Endodermal cell (in vitro differentiated cells): ENCODE measurements at places on chromosomes 6 and 20.

- H3K27ac ChIP-seq: no peak overlapping the region
- no peak overlapping the region for H3K4me3 ChIP-seq
- no peaks in the 10 kb centered on the region for H3K36me3 ChIP-seq
- no peaks in the 10 kb centered on the region for H3K4me1 ChIP-seq
These were observed 40.0 kb downstream of the PLG start for GRCh38 chr6:160742090-160742489.

GRCh38 chr6:165298402-165298801 is 11.0 kb downstream of the C6orf118 start:
- H3K27me3 ChIP-seq: no peaks in the 10 kb centered on the region
- H3K27ac ChIP-seq: peak overlapping the region; percentile 64
- no peak overlapping the region for H3K4me3 ChIP-seq
- no peaks in the 10 kb centered on the region for H3K4me1 ChIP-seq
- no peak for DNase-seq

- peaks cover 10% of the 10 kb centered on the region for H3K36me3 ChIP-seq
- H3K4me3 ChIP-seq: no peak overlapping the region
- no peaks in the 10 kb centered on the region for H3K27me3 ChIP-seq
- H3K4me1 ChIP-seq: peaks cover 8% of the 10 kb centered on the region
- no peak for DNase-seq
These were observed 19.2 kb downstream of the UTRN start for GRCh38 chr6:144304223-144304848.

DNA sequence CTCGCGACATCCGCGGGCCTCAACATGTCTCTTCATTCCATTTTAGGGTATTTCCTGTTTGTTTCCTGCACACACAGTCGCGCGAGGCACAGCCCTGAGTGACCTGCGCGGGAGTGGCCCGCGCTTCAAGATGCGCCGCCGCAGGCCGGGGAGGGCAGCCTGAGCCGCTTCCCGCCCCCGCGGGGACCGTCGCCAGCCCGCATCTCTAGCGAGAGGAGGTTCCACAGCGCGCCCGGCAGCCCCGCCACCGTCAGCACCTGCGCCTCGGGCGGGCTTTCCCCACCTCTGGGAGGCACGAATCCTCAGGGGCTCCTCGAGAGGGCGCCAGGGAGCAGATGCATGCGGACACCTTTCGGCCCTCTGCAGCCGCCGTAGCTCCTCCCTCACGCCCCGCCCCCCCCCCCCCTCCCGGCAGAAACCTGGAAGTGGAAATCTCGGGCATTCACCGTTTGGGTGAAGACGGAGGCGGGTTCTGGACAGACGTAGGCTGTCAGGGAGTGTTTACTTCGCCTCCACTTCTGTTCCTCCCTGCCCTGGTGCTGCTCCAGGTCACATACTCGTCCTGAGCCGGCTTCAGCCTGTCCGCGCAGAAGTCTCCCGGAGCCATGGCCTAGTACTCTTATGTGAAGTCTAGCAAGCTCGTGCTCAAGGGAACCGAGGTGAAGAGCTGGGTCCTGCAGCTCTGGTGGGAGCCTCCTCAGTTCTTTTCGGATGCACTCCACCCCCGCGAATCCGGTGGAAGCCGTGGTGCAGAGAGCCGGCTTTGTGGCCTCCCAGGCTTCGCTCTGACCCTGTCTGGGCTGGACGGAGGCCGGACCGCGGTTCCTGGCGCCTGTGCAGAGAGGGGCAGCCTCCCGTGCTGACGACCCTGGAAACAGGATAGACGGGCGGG is 880.5 kb upstream of the DEFB115 start:
- no peaks in the 10 kb centered on the region for H3K27me3 ChIP-seq
- H3K4me1 ChIP-seq: no peaks in the 10 kb centered on the region
- no peaks in the 10 kb centered on the region for H3K36me3 ChIP-seq
- peak; percentile 75 for DNase-seq

DNA sequence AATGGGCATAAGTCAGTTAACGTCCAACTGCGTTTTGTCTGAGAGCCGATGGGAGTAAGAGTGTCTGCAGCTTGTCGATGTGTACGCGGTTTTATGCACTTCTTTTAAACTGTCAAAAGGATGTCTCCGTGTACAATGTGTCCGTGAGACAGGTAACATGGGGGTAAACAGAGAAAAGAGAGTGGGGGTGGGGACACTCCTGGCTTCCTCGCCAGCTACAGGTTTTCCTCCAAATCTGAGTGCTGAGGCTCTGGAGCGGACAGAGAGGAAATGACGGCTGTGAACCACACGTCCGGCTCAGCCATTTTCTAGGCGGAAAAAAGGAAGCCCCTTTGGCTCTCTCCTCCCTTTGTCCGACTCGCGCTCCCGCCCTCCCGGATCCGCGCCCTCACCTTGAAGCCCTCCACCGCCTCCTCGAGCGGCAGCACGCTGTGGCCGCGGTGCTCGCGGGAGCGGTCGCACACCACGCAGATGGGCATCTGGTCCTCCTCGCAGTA is 916 bp downstream of the TRIM27 start:
- H3K4me3 ChIP-seq: peak overlapping the region; percentile 98
- no peak for DNase-seq
- no peaks in the 10 kb centered on the region for H3K27me3 ChIP-seq
- H3K4me1 ChIP-seq: no peaks in the 10 kb centered on the region
- peaks cover 40% of the 10 kb centered on the region for H3K36me3 ChIP-seq

- no peak overlapping the region for H3K27ac ChIP-seq
- no peaks in the 10 kb centered on the region for H3K4me1 ChIP-seq
- no peak overlapping the region for H3K4me3 ChIP-seq
- DNase-seq: no peak
These were observed 40.6 kb upstream of the ECHDC1 start for GRCh38 chr6:127383988-127384387.

DNA sequence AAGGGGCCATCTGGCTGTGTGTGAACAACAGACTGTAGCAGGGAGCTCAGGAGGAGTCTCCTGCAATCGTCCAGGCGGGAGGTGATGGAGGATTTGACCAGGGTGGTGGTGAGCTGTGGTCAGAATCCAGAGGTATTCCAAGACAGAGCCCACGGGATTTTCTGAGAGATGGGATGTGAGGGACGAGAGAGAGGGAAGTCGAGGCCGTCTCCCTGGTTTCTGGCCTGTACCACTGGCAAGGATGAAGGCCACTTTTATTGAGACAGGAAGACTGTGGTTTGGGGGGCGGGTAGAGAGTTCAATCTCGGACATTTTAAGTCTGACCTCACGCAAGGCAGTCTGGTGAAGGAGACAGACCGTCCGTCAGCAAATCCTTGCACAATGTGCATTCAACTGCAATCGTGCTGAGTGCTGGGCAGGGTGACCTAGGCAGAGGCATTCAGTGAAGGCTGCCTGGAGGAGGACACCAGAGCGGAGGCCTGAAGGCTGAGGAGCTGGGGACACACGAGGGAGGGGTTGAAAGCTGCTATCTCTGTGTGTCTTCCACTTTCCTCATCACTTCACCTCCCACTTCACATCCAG is 53.9 kb downstream of the PREX1 start:
- H3K4me3 ChIP-seq: no peak overlapping the region
- peak overlapping the region; percentile 22 for H3K27ac ChIP-seq
- no peak for DNase-seq
- H3K36me3 ChIP-seq: peaks cover 13% of the 10 kb centered on the region

DNA sequence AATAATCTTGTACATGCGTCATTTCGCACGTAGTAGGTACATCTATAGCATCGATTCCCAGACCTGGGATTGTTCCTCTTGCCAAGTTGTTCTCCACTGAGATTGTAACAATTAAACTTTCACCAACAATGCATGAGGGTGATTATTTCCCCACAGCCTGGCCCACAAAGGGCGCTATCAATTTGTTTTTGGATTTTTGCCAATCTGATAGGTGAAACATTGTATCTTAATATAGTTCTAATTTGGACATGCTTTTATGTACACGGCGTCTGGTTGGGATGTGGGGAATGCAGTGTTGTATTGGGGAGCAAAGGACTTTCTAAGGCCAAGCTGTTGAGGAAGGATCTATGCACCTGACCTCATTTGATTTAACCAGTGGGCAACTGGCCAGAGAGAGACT is 59.5 kb downstream of the VEGFA start:
- H3K4me3 ChIP-seq: no peak overlapping the region
- no peak overlapping the region for H3K27ac ChIP-seq
- H3K27me3 ChIP-seq: no peaks in the 10 kb centered on the region
- no peak for DNase-seq
- H3K36me3 ChIP-seq: no peaks in the 10 kb centered on the region
- peaks cover 37% of the 10 kb centered on the region for H3K4me1 ChIP-seq

GRCh38 chr6:31898383-31899011 is 999 bp upstream of the EHMT2 start:
- peak overlapping the region; percentile 88 for H3K4me3 ChIP-seq
- no peak overlapping the region for H3K27ac ChIP-seq
- DNase-seq: peak; percentile 66
- peaks cover 24% of the 10 kb centered on the region for H3K36me3 ChIP-seq
- no peaks in the 10 kb centered on the region for H3K27me3 ChIP-seq

DNA sequence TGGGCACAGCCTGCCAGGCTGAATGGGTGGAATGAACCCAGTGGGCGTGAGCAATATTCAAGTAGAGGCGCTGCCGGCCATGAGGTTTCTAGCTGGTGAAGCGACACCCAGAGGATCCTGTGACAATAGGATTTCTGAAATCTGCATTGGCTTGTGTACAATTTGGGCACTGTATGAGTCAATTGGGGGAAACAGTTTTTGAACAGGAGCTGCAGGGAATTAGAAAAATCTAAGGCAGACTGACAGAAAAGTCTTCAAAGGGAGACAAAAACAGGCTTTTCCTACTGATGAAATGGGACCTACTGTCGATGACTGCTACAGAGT is 148.8 kb upstream of the PROKR2 start:
- DNase-seq: no peak
- H3K27ac ChIP-seq: no peak overlapping the region
- H3K27me3 ChIP-seq: no peaks in the 10 kb centered on the region
- H3K4me3 ChIP-seq: no peak overlapping the region

GRCh38 chr20:15814911-15815310 is 758.3 kb downstream of the KIF16B start:
- no peaks in the 10 kb centered on the region for H3K27me3 ChIP-seq
- H3K4me1 ChIP-seq: peaks cover 2% of the 10 kb centered on the region
- no peak for DNase-seq
- H3K27ac ChIP-seq: no peak overlapping the region

DNA sequence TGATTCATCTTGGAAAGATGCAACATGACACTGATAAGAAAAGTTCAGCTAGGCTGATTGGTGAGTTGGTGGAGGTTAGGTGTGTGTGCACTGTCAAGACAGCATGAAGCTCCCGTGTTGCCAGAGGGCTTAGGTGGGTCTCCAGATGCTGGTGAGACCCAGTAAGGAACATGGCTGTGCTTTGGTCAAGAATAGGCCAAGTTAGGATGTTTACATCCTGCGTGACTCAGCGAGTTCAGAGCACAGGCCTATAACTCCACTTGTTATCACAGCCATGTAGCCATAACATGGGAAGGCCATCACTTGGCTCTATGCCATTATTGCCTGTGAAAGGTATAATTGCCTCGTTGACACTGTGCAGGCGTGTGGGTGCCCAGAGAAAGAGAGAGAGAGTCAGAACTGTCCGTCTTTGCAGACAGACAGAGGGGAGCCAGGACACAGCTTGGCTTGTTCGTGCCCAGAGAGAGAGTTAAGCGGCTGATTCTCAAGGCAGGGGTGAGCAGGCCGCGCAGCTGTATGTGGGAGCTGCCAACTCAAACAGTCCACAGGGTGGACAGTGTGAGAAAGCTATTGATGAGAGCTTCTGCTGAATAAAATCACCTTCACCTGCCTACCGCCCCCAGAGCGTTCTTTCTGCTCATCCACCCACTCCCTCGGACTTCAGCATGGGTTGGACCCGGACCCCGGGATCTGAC is 43.5 kb downstream of the OR2B6 start:
- DNase-seq: no peak
- H3K27me3 ChIP-seq: no peaks in the 10 kb centered on the region
- no peak overlapping the region for H3K27ac ChIP-seq
- no peaks in the 10 kb centered on the region for H3K4me1 ChIP-seq
- no peak overlapping the region for H3K4me3 ChIP-seq

DNA sequence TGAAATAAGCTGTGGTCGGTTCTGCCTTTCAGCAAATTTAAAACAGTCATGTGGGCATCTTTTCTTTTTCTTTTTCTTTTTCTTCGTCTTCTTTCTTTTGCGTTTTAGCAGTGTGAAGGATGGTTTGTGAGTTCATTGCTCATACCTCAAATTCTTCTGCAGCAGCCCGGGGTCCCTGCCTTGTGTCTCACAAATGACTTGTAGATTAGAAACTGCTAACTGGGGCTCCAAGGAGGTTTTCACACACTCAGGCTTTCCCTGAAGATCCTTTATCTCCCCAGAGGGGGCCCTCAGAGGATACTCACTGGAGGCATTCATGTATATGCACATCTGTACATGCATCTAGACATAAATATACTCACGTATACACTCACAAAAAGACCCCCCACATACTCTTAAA is 1.7 kb downstream of the SMOC2 start:
- no peaks in the 10 kb centered on the region for H3K36me3 ChIP-seq
- no peak overlapping the region for H3K4me3 ChIP-seq
- peaks cover 69% of the 10 kb centered on the region for H3K27me3 ChIP-seq
- H3K4me1 ChIP-seq: no peaks in the 10 kb centered on the region

- H3K4me1 ChIP-seq: no peaks in the 10 kb centered on the region
- DNase-seq: no peak
- no peak overlapping the region for H3K4me3 ChIP-seq
These were observed 8.8 kb upstream of the VSX1 start for GRCh38 chr20:25090492-25091429.

DNA sequence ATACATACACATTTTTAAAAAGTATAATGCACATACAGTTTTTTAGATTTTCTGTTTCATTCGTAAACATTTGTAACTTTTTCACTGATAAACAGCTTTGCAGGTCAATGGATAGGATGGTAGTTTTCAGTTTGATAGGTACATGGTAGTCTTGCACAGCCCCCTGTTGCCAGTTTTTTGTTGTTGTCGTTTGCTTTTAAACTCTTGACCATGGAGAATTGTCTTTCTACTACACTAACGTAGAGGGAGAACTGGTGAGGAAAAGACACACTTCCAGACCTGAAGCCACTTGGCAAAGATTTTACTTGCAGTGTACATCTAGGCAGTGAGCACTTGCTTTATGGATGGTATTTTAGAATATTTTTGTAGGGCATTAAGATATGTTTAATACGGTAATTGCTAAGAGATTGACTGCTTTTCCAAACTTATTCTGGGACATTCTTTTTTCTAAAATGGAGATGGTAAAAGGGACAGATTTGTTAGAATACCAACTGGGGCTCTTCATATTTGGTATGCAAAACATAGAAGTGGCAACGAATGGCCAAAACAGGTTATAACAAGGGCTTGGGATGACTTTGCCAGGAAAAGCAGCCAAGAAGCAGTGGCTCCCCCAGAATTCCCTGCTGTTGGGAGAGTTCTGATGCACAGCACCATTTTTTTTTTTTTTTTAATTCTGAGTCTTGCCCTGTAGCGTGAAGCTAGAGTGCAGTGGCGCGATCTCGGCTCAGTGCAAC is 1.5 kb downstream of the PYGB start:
- DNase-seq: no peak
- H3K4me1 ChIP-seq: no peaks in the 10 kb centered on the region
- peaks cover 9% of the 10 kb centered on the region for H3K36me3 ChIP-seq
- no peak overlapping the region for H3K27ac ChIP-seq
- peak overlapping the region; percentile 99 for H3K4me3 ChIP-seq

DNA sequence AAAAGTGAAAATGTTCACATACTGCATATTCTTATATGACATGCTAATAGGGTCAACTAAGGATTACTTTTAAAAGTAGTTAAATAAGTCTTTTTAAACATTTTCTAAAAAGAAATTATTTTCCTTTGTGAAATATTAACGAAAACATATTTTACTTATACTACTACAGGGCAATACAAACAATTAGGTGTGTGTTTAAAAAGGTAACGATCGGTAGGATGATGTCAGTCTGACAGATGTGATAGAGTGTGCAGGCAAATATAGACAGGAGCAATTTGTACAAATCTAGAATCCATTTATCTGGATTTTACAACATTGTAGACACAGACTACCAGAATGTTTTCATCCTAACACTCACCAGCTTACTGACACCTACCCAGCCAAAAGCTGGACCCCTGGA is 257.5 kb downstream of the FOXC1 start:
- no peaks in the 10 kb centered on the region for H3K36me3 ChIP-seq
- no peak for DNase-seq
- H3K27me3 ChIP-seq: no peaks in the 10 kb centered on the region
